ENCODE measurements at places on chromosomes 13 and 19.

GRCh38 chr13:50080203-50080910, 65.1 kb downstream of the KCNRG start:
- DNase-seq, result no peak

GRCh38 chr13:36414461-36414860, 17.8 kb upstream of the CCNA1 start:
- no peak for DNase-seq

GRCh38 chr13:42394361-42394708, 122.4 kb downstream of the AKAP11 start:
- DNase-seq, result no peak

- DNase-seq, result no peak
Observed at GRCh38 chr19:37953171-37953917, 46.3 kb downstream of the SIPA1L3 start.

DNA sequence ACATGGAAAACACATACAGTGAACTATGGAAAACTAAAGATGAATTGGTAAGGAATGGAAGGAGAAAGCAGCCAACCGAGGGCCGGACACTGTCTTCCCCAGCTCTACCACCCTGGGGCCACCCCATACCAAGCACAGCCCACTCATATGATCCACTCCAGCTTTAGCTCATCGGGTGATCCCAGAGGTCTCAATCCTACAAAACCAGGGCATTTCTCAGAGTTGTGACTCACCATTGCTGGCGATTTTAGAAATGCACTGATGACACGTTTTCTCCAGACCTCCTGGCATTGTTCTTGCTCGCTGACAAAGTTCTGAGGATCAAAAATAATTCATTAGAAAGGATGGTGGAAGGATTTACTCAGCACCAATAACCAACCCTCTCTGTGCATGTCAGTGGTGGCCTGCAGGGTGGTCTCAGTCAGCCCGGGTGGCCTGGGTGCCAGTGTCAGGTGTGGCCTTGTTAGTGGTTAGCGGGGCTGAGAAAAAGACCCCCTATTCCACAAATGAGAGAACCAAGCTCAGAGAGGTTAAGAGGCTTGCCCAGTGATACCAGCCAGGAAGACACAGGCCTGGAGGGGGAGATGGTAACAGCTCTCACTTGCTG, 6.6 kb downstream of the TMEM272 start:
- DNase-seq, result no peak

GRCh38 chr19:33392341-33393285, 19.1 kb downstream of the CEBPG start:
- peak; percentile 11 for DNase-seq

DNA sequence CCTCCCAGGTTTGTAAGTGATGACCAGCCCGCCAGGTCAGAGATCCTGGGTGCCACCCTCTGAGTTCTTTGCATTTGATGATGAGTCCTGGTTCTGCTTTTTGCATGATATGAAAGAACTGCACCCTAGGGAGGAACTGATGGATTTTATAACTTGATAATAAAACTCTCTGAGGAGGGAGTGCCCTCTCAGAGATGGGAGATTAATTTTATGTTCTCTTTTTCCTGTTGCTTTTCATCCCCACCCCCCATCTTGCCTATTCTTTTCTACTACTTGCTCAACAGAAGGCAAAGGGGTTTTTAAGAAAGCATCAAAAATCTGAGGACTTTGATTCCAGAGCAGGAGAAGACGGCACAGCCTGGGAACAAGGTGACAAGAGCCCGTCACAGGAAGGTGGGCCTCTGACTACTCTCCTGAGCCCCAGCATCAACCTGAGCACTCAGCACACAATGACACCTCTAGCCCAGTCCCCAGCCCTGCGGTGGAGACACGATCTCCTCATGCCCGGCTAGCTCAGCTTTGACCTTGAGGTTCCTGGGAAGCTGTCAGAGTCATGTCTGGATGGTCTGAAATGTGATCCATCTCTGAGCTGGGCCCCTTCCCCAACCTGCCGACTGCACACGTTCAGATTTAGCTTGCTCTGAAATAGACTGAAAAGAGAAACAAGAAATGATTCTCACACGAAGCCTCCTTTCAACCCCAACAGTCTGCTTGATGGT, 69.1 kb downstream of the SIAH3 start:
- no peak for DNase-seq

DNA sequence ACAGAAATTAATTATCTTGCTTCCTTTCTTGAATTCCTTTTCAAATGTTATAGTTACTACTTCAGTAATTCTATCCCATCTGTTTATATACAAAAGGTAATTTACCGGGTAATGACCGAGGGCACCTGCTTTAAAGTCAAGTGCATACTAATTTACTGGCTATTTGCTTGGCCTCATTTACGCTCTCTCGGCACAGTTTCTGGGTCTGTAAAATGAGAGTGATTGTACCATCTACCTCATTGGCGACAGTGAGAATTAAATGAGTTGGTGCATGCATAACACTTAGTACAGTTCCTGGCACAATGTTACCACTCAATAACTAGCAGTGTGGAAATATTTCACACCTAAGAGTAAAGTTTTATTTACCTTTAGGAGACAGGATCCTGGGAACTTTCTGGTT, 111.6 kb downstream of the GGACT start:
- DNase-seq, result no peak

DNA sequence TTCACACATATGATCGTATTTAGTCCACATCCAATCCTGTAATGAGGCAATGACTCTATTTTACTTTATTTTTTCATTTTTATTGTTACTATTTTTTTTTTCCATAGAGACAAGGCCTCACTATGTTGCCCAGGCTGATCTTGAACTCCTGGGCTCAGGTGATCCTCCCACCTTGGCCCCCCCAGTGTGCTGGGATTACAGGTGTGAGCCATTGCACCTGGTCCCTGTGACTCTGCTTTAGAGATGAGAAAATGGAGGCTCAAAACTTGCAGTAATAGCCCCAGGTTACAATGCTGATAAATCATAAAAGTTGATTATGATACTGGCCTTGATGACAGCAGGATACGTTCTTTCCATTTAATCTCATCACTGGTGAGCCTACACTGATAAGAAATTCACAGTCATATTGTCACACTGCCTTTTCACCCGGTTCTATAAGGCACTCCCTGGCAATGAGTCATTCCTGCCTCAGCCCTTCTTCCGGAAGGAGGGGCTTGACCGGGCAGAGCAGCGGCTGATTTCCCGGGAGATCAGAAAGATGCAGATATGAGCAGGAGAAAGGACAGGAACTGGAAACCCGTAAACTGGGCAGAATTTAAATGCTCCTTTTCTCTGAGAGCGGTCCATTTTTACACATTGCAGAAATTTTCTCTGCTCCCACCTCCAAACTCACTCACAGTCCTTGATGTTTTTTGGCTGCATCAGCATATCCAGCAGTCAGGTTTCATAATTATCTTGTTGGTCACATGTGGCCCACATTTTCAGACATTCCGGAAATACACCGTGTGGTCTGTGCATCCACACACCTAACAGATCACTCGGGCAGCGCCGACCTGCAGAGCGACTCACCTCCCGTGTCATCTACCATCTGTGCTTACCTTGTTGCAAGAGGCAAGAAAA, 616.4 kb downstream of the EFNB2 start:
- DNase-seq, result no peak

- DNase-seq, result no peak
Observed at GRCh38 chr13:21934284-21934683, 263.4 kb downstream of the FGF9 start.

DNA sequence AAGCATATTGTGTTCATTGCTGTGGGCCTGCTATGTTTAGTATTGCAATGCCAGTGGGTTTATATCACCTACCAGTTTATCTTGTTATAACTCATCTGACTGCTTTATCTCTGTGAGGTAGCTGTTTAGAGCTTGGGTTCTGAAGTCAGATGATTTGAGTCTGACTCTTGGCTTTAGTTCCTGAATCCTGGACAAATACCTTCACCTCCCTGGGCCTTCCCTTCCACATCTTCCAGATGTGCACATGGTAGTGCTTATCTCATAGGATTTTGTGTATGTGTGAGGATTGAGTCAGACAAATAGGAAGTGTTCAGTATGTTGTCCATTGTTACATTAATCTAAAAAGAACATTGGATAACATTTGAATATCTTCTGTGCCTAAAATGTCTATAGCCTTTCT, 63.5 kb upstream of the ANKRD10 start:
- no peak for DNase-seq

- DNase-seq, result peak; percentile 70
Observed at GRCh38 chr13:50130123-50130946, 115.1 kb downstream of the KCNRG start.

- no peak for DNase-seq
Observed at GRCh38 chr19:45638930-45639729, at the start of gene EML2. TSS of gene EML2 (minus strand) at chr19:45639397. CDS start at chr19:45639376, 21 bp downstream.

DNA sequence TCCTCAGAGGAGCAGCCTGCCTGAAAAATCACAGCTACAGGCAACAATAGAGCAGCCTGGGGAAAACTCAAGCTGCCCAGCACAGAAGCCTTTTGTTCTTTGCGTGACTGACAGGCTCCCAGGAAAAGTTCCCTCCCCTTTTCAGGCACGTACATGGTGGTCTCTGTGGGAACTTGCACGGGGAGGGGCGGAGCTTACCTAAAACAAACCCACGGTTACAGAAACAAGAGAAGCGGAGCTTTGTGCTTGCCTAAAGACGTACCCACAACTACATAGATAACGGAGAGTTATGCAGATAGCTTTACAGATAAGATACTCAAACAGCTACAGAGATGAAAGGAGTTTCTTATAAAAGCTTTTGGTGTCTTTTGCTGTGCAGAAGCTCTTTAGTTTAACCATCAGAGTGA, 11.4 kb downstream of the ETFB start:
- DNase-seq, result peak; percentile 58

- DNase-seq, result no peak
Observed at GRCh38 chr13:49836516-49836915, 44.0 kb upstream of the KPNA3 start.

DNA sequence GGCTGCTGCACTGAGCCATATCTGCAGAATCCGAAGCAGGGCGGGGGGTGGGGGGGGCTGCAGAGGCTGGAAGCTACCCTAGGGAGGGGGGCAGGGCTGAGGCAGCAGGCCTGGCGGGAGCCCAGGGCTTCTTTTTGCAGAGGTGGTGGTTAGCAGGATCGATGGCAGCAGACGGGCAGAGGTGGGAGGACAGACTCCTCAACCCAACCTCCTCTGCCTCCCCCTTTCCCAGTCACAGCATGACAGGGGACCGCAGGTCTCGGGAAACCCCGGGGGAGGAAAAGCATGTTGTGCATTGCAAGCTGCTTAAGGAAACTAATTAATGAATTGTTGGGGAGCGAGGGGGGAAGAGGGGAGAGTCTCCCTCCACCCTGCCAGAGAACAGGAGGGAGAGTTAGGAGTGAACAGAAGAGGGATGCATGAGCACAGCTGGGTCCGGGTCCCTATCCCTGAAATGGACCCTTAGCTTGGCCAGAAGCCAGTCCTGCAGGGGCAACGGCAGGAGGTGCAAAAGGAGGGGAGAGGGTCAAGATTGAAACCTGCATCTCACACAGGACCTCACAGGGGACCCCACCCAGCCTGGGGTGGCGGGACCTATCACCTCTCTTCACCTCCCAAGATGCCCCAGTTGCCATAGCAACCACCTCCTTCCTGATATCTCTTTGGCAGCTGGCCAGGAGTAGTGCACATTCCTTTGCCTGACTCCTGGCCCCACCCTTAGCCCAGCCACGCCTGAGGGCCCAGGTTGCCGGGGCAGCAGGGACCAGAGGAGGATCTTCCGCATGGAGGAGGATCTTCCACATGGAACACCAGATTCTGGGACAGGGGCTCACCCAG, 1.8 kb downstream of the FXYD7 start:
- no peak for DNase-seq

DNA sequence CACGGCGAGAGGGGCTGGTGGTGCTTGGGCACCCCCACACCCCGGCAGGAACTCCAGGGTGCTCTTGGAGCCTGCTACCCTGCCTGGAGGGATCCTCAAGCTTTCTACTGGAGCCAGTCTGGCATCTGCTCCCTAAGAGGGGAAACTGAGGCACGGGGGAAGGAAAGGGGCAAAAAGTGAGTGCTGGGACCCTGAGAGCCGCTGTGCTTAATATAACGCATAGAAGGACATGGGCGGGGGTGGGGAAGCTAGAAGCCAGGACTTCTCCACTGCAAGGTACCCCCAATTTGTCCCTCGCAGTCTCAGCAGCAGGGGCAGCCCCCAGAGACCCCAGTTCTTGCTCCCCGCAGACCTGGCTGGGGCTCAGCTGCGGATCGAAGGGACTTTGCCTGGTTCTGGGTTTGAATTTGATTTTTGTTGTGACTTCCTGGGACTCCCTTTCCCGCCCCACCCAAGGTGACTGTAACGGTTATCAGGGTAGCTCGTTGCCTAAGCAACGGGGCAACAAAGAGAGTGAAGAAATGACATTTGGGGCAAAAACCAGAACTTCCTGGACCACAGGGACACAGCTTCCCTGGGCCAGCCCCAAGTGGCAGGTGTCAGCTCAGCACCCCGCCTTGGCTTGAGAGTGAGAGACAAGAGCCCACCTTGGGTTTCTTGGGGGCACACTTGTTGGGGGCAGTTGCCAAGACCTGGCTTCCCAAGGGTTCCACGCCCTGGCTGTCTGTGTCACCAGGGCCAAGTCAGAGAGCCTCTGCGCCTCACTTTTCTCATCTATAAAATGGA, 638 bp downstream of the ADGRE5 start:
- no peak for DNase-seq

DNA sequence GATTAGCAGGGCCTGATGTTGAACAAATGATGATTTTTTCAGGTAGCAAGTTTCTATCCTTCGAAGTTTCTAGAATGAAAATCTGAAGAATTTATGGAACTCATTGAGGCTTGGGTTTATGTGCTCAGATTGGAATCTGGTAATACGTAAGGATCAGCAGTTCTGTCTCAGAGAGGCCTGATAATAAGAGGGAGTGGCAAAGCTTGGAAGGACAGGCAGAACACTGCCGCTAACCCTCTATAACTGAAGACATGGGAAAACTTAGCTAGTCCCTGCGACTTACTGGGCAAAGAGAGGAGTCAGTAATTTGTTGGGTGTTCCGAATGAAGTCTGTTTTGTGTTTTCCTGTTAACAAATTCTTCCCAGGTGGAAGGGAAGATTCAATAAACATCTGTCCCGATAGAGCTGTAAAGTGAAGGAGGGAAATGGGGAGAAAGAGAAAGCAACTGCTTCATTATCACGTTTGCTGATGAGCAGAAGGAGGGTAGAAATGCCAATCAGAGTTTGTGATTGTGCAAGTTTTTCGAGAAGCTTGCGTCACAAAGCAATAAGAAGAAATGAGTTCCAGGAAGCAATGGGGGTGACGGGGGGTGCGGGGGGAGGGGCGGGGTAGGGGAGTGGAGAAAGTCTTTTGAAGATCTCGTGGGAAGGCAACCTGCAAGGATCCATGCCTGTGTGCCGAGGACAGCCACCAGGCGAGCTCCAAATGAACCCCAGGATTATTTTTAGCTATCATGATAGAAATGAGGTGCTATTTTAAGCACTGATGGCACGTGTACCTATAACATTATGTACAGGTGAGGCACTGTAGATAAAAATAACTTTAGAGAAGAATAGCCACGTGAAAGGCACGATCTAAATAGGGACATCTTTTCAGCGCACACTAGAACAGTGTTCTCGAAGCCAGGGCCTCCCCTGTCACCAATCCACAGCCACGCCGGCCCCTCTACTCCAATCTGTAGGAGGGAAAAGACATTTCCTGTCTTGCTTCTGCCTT, 224.1 kb downstream of the FGF9 start:
- DNase-seq, result no peak

DNA sequence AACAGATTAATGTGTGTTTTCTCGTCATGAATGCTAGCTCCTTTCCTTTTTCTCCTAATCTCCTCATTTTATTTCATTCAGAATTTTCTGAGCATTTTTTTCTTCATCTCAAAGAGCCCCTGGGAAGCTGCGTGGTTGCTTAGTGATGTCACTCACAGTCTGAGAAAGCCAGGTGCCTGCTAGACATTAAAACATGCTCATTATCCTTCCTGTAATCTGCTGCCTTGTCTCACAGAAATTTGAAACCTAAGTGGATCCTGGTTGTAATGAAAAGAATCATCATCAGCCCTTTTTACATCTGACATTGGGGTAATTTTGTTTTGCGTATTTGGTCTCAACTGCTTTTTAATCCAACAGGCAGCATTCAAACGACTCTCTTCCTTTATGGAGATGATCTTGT, 108.2 kb upstream of the RNF113B start:
- no peak for DNase-seq

Measured in posterior cingulate gyrus (tissue), 11 donors.